Esophagus muscularis mucosa (tissue), 4 donors: ENCODE measurements at places on chromosomes 3 and 15.

GRCh38 chr15:42510258-42511006 is 15.0 kb downstream of the SNAP23 start:
- no peak overlapping the region for H3K4me3 ChIP-seq
- peaks cover 20% of the 10 kb centered on the region for H3K4me1 ChIP-seq
- peaks cover 10% of the 10 kb centered on the region for H3K36me3 ChIP-seq
- H3K27ac ChIP-seq, result peak overlapping the region; percentile 36

DNA sequence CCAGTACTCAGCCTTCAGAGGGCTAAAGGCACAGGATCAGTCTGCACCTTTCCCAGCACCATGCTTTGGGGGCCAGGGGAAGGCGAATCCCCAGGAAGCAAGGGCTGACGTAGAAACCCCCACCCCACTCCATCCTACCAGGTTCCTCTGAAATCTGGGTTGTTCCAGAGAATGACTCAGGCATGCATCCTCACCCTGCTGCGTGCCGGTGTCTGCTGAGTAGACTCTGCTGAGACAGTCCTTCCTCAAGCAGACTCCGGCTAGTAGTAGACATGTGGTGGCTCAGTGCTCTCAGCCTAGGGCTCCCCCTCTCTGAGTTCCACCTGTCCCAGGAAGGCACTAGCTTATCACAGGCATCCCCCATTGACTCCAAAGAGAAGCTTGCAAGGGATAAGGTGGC is 9.0 kb downstream of the TMEM43 start:
- no peak overlapping the region for H3K27ac ChIP-seq
- peaks cover 100% of the 10 kb centered on the region for H3K36me3 ChIP-seq
- DNase-seq, result no peak
- no peaks in the 10 kb centered on the region for H3K27me3 ChIP-seq
- peaks cover 10% of the 10 kb centered on the region for H3K4me1 ChIP-seq

DNA sequence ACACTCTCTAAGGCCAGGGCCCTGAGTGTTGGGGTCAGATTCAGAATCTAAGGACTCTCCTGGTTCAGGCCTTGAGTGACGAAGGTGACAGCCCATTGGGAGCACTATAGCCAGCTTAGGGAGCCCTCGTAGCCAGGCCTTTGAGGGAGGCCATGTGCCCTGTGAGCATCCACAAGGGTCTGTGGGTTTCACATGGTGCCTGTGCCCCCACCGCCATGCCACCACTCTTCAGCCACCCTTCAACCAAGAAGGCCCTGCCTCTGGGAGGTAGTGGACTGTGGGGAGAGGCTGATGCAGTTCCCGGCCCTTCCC is 37.5 kb downstream of the TSPAN3 start:
- no peak for DNase-seq
- H3K27ac ChIP-seq, result no peak overlapping the region
- peaks cover 31% of the 10 kb centered on the region for H3K27me3 ChIP-seq
- H3K4me3 ChIP-seq, result no peak overlapping the region

- no peaks in the 10 kb centered on the region for H3K27me3 ChIP-seq
- no peak overlapping the region for H3K4me3 ChIP-seq
- peaks cover 30% of the 10 kb centered on the region for H3K4me1 ChIP-seq
- no peaks in the 10 kb centered on the region for H3K36me3 ChIP-seq
Measured at GRCh38 chr3:45559560-45560118, 34.9 kb upstream of the LIMD1 start.

GRCh38 chr15:51335087-51335486 is 3.3 kb downstream of the CYP19A1 start:
- H3K36me3 ChIP-seq, result no peaks in the 10 kb centered on the region
- peaks cover 43% of the 10 kb centered on the region for H3K4me1 ChIP-seq
- H3K27me3 ChIP-seq, result no peaks in the 10 kb centered on the region
- no peak overlapping the region for H3K27ac ChIP-seq
- H3K4me3 ChIP-seq, result no peak overlapping the region

DNA sequence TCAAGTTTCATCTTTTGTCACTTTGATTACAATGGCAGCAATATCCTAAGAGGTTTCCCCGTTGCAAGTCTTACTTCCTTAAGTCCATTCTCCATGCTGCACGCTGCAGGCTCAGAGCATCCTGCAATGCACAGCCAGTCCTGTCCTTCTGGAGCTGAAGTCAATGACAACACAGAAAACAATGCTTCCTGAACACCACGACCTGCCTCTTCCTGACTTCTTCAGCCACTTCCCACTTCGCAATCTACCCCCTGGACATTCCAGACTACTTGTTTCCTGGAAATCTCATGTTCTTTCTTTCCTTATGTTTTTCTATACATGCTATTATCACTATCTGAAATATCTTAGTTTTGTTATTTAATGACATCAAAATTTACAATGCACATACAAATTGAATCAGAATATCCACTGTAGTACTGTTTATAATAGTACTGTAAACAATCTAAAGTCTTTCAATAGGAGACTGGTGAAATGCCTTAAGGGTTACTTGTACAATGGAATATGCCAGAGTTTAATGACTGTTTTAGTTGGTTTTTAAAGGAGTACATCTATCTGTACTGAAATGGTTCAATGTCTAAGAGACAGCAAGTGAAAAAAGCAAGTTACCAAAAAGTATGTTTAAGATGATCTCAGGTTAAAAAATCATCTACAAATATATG is 113.7 kb upstream of the PRTG start:
- no peak overlapping the region for H3K27ac ChIP-seq
- no peaks in the 10 kb centered on the region for H3K27me3 ChIP-seq
- peaks cover 76% of the 10 kb centered on the region for H3K36me3 ChIP-seq
- DNase-seq, result no peak

GRCh38 chr3:56988458-56989168 is 71.9 kb upstream of the SPATA12 start:
- no peak for DNase-seq
- H3K4me3 ChIP-seq, result peak overlapping the region; percentile 15
- H3K27me3 ChIP-seq, result no peaks in the 10 kb centered on the region

- H3K36me3 ChIP-seq, result no peaks in the 10 kb centered on the region
- no peak overlapping the region for H3K27ac ChIP-seq
- DNase-seq, result no peak
- H3K4me1 ChIP-seq, result peaks cover 9% of the 10 kb centered on the region
- no peak overlapping the region for H3K4me3 ChIP-seq
Measured at GRCh38 chr3:184734903-184735701, 23.2 kb upstream of the MAGEF1 start.

GRCh38 chr15:70561885-70562284 is 201.5 kb downstream of the UACA start:
- no peaks in the 10 kb centered on the region for H3K27me3 ChIP-seq
- H3K4me1 ChIP-seq, result peaks cover 12% of the 10 kb centered on the region
- H3K4me3 ChIP-seq, result no peak overlapping the region
- no peaks in the 10 kb centered on the region for H3K36me3 ChIP-seq
- no peak for DNase-seq

GRCh38 chr3:196609343-196609775 is 30.1 kb upstream of the NRROS start:
- H3K4me1 ChIP-seq, result peaks cover 39% of the 10 kb centered on the region
- DNase-seq, result peak; percentile 95
- no peaks in the 10 kb centered on the region for H3K36me3 ChIP-seq

DNA sequence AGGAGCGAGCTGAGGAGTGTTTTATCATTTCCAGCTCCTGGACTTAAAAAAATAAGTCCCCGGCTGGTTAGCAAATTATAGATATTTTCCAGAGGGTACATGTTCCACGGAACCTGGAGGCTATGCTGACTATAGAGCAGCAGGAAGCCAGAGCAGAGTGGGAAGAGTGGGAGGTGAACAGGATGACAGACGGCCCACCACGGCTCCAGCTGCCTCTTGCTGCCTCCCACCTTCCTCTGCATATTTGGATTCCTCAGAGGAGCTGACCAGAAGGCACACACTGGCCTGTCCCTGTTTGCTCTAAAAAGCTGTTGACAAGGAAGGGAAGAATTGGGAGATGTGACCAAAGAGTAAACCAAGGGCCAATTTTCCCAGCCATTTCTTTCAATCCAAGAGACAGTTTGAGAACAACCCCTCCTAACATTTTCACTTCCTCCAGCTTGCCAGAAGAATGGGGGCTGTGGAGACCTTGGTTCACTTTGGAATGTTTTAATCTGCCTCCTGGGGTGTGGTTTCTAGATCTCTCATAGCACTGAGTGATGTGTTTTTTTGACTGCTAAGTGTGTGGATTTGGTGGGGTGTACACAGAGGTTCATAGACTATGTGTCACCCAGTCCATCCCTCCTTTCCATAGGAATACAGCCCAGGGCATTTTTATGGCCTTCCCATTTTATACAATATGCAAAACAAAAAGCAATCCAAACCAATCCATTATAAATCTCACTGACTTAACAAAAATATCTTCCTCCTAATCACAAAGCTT is 36.8 kb downstream of the HGD start:
- no peak for DNase-seq
- no peaks in the 10 kb centered on the region for H3K27me3 ChIP-seq
- H3K4me3 ChIP-seq, result no peak overlapping the region

DNA sequence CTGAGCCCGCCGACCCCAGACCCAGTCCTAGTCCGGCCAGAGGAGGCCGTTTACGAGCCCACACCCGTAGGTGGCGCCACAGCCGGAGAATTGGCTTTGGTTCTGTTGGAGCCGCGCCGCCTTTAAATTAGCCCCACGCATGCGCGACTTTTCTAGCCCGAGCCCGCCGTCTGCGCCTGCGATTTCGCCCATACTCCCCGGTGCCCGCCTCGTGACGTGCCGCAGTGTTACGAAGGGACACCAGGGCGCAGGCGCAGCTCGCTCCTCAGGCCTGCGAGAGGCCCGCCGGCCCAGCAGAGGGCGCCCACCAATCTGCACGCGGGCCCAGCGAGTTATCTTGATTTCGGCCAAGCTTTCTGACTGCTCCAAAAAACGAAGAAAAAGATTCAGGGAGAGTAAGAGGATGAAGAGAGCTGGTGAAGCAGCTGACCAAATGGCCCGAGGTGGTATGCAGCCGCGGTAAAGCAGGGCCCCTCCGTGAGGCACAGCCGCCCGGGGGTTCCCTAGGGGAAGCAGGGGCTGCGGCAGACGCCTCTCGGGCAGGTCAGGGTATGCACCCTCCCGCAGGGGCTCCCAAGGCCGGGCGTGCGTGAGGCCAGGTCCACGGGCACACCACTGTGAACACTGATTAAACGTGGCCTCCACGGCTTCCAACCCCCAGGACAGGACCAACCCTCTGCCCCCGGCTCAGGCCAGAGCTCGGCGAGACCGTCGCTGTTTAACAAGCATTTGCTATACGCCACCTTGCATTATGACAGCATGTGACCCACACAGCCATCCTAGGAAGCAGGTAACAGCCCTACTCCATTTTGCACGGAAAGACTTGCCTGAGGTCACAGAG is 32.8 kb downstream of the RPN1 start:
- DNase-seq, result peak; percentile 99
- peaks cover 23% of the 10 kb centered on the region for H3K4me1 ChIP-seq
- H3K36me3 ChIP-seq, result peaks cover 36% of the 10 kb centered on the region
- no peaks in the 10 kb centered on the region for H3K27me3 ChIP-seq

GRCh38 chr15:92361321-92362000 is 32.2 kb upstream of the ST8SIA2 start:
- no peak overlapping the region for H3K4me3 ChIP-seq
- H3K27me3 ChIP-seq, result no peaks in the 10 kb centered on the region
- H3K4me1 ChIP-seq, result no peaks in the 10 kb centered on the region
- H3K27ac ChIP-seq, result no peak overlapping the region

DNA sequence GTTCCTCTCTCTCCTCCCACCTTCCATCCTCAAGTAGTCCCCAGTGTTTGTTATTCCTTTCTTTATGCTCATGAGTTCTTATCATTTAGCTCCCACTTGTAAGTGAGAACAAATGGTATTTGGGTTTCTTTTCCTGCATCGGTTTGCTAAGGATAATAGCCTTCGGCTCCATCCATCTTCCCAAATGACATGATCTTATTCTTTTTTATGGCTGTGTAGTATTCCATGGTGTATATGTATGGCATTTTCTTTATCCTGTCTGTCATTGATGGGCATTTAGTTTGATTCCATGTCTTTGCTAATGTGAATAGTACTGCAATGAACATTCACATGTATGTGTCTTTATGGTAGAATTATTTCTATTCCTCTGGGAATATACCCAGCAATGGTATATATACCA is 62.4 kb upstream of the CFAP161 start:
- H3K27ac ChIP-seq, result no peak overlapping the region
- H3K4me1 ChIP-seq, result no peaks in the 10 kb centered on the region
- H3K27me3 ChIP-seq, result no peaks in the 10 kb centered on the region

DNA sequence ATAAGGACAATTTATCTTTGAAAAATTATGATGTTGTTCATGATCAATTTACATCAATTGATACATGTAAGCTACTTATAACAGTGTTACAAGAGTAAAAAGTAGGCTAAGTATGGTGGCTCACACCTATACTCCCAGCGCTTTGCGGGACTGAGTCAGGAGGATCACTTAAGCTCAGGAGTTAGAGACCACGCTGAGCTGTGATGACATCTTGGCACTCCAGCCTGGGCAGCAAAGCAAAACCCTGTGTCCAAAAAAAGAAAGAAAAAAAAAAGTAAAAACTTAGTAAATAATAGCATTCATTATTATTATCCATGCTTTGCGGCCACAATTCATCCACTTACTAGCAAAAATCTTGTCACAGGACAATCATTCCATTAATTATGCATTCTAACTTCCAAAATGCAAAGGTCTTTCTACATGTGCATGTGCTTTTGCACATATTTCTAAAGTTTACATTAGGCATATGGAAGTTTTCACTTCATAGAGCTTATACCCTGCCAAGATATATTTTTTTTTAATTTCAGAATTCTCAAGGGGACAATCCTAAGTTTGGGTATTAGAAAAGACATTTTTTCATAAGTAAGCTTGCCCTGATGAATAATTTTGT is 243.3 kb upstream of the RARB start:
- no peak for DNase-seq
- no peaks in the 10 kb centered on the region for H3K4me1 ChIP-seq
- no peaks in the 10 kb centered on the region for H3K27me3 ChIP-seq
- no peak overlapping the region for H3K4me3 ChIP-seq
- H3K27ac ChIP-seq, result no peak overlapping the region

GRCh38 chr3:61965770-61966131 is 404.4 kb downstream of the PTPRG start:
- no peak overlapping the region for H3K27ac ChIP-seq
- no peaks in the 10 kb centered on the region for H3K36me3 ChIP-seq
- no peak overlapping the region for H3K4me3 ChIP-seq
- H3K4me1 ChIP-seq, result no peaks in the 10 kb centered on the region

DNA sequence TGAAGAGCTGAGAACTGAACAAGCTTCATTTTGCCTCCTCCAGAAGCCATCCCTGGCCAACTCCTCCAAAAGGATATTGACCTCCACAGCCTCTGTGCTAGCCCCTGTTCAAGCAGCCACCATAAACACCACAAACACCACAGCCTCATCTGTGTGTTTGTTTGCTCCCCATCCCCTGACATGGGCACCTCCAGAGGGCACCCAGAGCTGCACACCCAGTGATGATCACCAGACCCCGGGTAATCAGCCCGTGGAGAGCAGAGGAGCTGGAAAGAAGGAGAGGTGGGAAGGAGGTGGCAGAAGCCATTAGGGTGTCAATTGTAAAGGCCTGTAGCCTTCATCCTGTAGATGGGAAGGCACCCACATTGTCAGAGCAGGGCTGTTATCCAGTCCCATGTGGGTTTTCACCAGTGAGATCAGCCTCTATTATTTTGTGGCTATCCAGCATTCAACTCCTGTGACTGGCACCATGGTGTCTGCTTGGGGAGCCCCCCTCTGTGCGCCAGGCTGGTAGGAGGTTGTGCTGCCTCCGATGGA is 6.8 kb upstream of the WNT7A start:
- no peaks in the 10 kb centered on the region for H3K36me3 ChIP-seq
- no peak overlapping the region for H3K4me3 ChIP-seq
- no peaks in the 10 kb centered on the region for H3K27me3 ChIP-seq
- no peaks in the 10 kb centered on the region for H3K4me1 ChIP-seq
- DNase-seq, result peak; percentile 81

GRCh38 chr15:70665599-70665998 is 97.8 kb downstream of the UACA start:
- H3K4me1 ChIP-seq, result no peaks in the 10 kb centered on the region
- H3K27me3 ChIP-seq, result no peaks in the 10 kb centered on the region
- DNase-seq, result no peak
- peaks cover 62% of the 10 kb centered on the region for H3K36me3 ChIP-seq
- H3K27ac ChIP-seq, result no peak overlapping the region
- no peak overlapping the region for H3K4me3 ChIP-seq
